ENCODE measurements at places on chromosomes 2 and 18. TPM values are rescaled to one million over a fixed set of nuclear protein-coding genes. Genes with fewer than 3 reads are reported as not detected.

Gene ACTG2
- not detected for total RNA-seq

Gene CETN1
- not detected for total RNA-seq

Gene MAP2
- 0.43 TPM for total RNA-seq

Gene HADHA
- 162 TPM for total RNA-seq

Gene MLPH
- not detected for total RNA-seq

Gene GAREM2
- total RNA-seq = 0.33 TPM

Gene SRD5A2
- total RNA-seq = not detected

Gene PRKAG3
- not detected for total RNA-seq

Gene VWC2L
- total RNA-seq = not detected

Gene MC5R
- 0.69 TPM for total RNA-seq

Gene TUBA4A
- total RNA-seq = 3.1 TPM

Gene ADAM23
- total RNA-seq = 1.2 TPM

Gene ADD2
- total RNA-seq = 13.3 TPM

Gene CMPK2
- total RNA-seq = 6.6 TPM

Gene DOK6
- 11.2 TPM for total RNA-seq

Gene SP5
- total RNA-seq = 0.39 TPM

Gene RSAD2
- total RNA-seq = 6.9 TPM

Gene CHST9
- total RNA-seq = not detected

Gene SGPP2
- not detected for total RNA-seq

Gene KIF5C
- 0.13 TPM for total RNA-seq

Gene NAT8
- not detected for total RNA-seq

Gene NOL4
- total RNA-seq = not detected

Gene C2orf92
- total RNA-seq = not detected

Gene FASTKD2
- total RNA-seq = 49.6 TPM

Gene MROH2A
- total RNA-seq = not detected

Gene GYPC
- 49.1 TPM for total RNA-seq

Gene INO80C
- total RNA-seq = 8.5 TPM

Gene SEPTIN10
- total RNA-seq = 46.9 TPM

Gene NGEF
- 52.2 TPM for total RNA-seq

Gene SCTR
- total RNA-seq = not detected

Gene SLC9A4
- total RNA-seq = not detected

Gene BIN1
- 50.8 TPM for total RNA-seq

Gene CYP20A1
- 17.6 TPM for total RNA-seq

Gene RNF125
- 0.05 TPM for total RNA-seq

Gene ASPRV1
- 2.4 TPM for total RNA-seq

Gene EML6
- not detected for total RNA-seq

Gene TUBA3E
- not detected for total RNA-seq

Gene CNDP1
- total RNA-seq = not detected

Gene GPR45
- not detected for total RNA-seq

Gene CDCA7
- total RNA-seq = 18.6 TPM

Measured in MG63 (cell line).